Frontal cortex (tissue), 4 donors: ENCODE measurements at places on chromosomes 16 and 17.

- DNase-seq = no peak
These were observed 1.0 kb upstream of the MSI2 start for GRCh38 chr17:57255182-57255775.

GRCh38 chr16:26993511-26993910 is 73.2 kb upstream of the C16orf82 start:
- DNase-seq = no peak

GRCh38 chr16:30040221-30040620 is 9.2 kb upstream of the TLCD3B start:
- no peak for DNase-seq

GRCh38 chr17:46809110-46809571 is 9.4 kb downstream of the WNT3 start:
- DNase-seq = no peak

DNA sequence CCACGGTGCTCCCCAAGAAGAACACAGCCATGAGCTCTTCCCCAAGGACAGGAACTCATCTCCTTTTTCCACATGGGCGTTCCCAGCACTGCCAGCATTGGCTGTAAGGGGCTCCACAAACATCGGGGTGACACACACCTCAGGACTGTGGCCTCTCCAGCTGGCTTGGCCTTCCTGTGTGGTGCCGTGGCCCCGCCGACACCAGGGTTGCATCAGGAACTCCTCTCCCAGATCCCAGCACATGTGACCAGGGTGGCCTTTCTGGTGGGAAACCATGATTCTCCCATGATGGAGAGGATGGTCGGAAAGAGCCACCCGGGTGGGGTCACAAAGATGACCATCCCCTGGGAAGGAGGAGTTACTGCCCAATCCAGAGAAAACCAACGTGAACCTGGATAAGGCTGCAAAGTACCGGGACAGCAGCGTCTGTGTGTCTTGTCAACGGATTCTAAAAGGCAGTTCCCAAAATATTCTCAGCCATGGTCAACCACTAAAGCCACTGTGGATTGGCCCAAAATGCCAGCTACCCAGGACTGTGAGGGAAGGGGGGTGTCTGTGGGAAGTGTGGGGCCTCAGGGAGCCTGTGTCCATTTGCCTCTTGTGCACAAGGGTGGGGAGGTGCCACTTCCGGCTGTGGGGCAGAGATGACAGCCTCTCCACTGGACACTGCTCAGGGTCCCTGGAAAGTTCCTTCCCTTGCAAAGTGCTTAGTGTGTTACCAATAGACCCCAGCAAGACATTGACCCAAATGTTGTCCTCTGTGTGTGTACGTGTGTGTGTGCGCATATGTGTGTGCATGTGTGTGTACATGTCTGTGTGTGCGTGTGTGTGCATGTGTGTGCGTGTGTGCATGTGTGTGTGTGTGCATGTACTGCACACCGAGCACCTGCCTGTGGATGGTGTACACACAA is 78.0 kb upstream of the CBX4 start:
- DNase-seq = no peak

- no peak for DNase-seq
These were observed 5.8 kb upstream of the OGFOD3 start for GRCh38 chr17:82424001-82424862.

GRCh38 chr17:58046239-58047094 is 36.8 kb upstream of the DYNLL2 start:
- DNase-seq = peak; percentile 30

GRCh38 chr16:70717065-70717464 is 31.2 kb upstream of the MTSS2 start:
- no peak for DNase-seq

GRCh38 chr16:28166394-28167208 is 45.2 kb downstream of the XPO6 start:
- DNase-seq = no peak

- no peak for DNase-seq
These were observed 39.3 kb upstream of the TOB1 start for GRCh38 chr17:50905460-50905803.

DNA sequence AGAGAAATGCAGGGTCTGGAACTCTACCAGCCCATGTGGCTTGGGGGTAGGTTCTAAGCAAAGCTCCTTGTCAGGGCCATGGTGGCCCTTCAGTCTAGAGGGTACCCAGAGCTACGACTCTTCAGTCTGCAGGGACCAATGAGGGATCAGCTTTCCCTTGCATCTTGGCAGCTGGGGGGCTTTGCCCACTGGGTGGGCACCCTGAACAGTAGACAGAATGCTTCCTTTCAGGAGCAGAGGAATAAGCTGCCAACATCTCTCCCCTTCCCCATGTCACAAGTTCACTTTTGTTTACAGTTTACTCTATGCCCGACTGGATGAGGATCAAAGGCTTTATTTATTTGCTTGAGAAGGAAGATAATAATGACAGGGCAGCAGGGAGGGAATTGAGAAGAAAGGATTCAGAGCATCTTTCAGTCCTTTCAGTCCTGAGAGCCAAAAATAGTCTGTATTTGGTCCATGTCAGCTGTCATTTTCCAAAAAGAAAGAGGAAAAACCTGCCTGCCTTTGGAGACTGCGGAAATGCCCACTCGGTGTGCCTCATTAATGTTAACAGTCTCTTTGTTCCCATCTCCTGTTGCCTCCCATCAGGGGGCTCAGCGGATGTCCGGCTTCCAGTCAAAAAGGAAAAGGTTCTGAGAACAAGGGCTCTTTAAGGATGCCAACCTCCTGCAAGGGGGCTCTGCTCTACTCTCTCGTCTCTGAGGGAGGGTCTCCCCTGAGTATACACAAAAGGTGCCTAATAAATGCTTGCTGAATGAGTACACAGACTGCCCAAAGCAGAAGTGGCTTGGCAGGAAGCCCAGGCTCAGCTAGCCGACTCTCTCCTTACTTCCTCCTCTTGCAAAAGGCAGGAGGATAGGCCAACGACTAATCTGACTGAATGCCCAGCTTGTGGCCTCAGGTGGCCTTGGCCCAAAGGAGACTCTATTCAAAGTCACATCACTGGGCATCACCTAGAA is 17.1 kb downstream of the TRAF4 start:
- DNase-seq = no peak

- DNase-seq = no peak
These were observed 197.1 kb downstream of the KCNJ2 start for GRCh38 chr17:70366386-70366785.

GRCh38 chr17:42748908-42749798 is 4.3 kb upstream of the EZH1 start:
- DNase-seq = no peak

DNA sequence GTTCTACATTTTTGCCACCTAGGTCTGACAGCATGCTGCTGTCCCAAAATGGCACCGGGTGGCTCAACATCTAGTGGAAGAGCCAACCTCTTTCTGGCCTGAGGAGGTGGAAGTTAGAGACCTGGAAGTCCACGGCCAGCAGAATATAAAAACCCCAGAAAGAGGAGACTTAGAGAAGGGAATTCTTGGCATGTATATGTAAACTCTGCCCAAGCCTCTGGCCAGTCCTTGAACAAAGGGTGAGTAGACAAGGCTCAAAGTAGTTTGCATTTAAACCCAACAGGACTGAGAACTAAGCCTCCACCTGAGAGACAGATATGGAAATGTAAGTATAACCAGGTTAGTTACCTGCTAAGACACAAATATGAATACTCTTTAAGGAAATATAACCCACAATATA is 210.3 kb downstream of the GRIN2A start:
- no peak for DNase-seq

DNA sequence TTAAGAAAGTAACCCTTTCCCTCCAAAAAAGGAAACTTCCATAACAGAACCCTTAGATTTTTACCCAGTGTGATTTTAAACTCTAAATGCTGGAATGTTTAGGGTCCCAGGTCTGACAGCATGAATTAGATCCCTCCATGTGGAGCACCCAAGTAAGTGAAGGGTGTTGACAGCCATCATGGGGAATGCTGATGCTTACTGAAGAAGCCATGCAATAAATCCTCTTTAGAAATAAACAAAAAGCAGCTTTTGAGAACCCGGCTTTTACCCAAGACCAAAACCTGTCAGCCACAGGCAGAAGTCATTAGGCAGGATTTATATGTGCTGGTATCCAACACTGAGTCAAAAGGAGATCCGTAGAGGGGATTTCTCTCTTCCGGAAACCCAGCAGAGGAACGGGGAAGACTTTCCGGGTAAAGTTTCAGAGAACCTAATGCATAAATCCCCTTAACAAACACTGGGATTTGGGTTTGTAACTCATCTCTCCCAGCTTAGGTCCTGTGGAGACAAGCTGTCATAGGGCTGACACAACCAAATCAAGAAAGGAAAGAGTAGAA is 287.5 kb downstream of the IRX3 start:
- DNase-seq = no peak

GRCh38 chr16:86994651-86995171 is 322.5 kb downstream of the C16orf95 start:
- DNase-seq = no peak

GRCh38 chr17:77744066-77744988 is 214.2 kb upstream of the TNRC6C start:
- DNase-seq = no peak

DNA sequence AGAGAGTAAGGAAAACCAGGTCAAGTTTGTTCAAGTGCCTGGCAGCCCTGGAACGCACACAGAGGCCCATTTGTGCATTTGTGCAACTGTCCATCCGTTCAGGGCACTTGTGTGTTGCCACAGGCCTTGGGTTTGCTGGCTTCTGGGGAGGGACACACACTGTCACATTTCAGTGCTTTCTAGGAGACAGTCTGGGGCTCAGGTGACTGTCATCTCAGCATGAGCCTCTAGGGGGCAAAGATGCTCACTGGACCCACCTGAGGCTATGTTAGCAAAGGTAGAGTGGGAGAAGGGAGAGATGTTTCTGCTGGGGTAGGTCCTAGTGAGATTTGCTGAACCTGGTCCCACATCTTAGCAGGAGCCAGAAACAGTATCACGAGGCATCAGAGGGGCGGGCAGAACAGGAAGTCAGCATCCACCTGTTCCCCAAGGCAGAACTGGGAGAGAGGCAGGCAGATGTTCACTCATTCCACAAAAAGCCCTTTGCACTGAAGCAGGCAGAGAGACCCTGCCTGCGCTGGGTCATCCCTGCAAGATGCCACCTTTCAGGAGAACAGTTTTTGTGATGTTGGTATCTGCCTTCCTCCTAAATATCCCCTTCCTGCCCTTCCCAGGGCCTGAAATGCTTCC is 48.5 kb downstream of the RAI1 start:
- no peak for DNase-seq

GRCh38 chr17:15086776-15087295 is 178.3 kb downstream of the PMP22 start:
- DNase-seq = no peak

DNA sequence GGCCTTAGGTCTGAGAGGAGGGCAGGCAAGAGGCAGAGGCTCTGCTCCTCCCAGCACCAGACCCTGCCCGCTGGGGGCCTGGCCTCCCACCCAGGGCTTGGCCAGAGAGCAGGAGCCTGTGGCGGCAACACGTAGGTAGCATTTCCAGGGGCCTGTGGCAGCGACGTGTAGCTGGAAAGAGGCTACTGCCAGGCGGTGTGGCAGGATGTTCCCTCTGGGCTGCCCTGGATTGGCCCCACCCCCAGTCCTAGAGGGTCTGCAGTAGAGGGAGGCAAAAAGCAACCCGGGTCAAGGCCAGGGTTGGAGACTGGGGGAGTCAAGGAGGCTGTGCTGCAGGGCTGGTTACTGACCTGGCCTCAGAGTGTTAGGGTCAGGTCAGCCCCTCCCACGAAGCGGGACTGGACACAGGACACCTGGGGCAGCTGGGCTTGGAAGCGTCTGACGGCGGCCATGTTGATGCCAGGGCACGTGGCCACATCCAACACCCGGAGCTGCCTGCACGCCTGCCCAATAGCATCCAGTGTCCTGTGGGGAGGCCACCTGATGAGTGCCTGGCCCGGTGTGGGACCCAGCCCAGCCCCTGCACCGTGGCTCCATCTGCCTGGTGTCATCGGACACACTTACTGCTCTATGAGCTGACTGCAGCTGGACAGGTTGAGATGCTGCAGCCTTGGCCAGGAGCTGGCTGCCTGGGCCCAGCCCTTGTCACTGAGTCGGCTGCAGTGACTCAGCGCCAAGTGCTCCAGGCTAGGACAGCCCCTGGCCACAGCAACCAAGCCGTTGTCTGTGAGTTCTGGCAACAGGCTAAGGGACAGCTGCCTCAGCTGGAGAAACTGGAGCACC is 8.5 kb downstream of the ELMO3 start:
- DNase-seq = no peak

- no peak for DNase-seq
These were observed 65.2 kb upstream of the ZNF469 start for GRCh38 chr16:88317613-88317965.

DNA sequence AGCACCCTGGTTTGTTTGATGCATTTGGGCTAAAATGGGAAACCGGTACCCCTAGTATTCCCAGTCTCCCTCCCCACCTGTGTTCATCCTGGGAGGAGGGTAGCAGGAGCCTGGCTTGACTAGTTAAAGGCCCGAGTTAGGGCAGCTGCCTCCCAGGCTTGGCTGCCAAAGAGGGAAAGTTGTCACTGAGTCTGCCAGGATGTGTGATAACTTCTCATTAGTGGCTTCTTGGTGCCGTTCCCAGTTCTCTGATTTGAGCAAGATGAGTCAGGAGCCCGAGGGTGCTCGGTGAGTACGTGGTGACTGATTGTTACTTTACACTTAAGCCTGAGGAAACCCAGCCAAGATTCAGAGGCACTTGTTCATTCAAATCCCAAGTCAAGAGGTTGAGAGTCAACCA is 2.5 kb downstream of the KRT32 start:
- no peak for DNase-seq

DNA sequence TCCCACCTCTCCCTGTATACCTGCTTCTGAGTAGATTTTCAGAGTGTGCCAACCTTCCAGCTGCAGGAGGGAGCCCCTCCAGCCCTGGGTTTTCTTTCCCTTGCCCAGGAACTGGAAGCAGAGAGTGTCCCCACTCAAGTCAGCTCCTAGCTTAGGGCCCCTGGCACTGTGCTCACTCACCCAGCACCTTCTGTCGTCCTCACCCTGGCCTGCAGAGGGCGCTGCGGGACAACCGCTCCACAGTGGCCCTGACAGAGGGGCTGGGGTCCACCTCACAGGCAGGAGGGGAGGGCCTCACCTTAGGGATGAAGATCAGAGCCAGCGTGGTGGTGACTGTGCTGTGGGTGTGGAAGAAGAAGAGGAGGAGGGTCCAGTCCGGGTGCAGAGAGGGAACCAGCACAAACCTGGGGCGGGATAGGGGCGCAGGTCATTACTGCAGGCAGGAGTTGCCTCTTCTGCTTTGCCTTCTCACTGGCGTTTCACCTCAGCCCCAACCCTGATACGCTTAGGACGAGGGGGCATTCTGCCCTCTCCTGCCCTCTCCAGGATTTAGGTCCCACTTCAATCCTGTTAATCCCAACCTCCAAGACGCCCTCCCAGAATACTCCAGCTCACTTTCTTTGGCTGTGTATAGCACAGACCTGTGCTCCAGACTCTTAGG is 10.0 kb downstream of the GPR179 start:
- no peak for DNase-seq

- DNase-seq = no peak
These were observed 196.2 kb upstream of the NLRP1 start for GRCh38 chr17:5780476-5780875.

- no peak for DNase-seq
These were observed 10.9 kb downstream of the JPT2 start for GRCh38 chr16:1688807-1689560.
